NCI-H1436 (cell line): ENCODE measurements at places on chromosomes 1 and 21.

DNA sequence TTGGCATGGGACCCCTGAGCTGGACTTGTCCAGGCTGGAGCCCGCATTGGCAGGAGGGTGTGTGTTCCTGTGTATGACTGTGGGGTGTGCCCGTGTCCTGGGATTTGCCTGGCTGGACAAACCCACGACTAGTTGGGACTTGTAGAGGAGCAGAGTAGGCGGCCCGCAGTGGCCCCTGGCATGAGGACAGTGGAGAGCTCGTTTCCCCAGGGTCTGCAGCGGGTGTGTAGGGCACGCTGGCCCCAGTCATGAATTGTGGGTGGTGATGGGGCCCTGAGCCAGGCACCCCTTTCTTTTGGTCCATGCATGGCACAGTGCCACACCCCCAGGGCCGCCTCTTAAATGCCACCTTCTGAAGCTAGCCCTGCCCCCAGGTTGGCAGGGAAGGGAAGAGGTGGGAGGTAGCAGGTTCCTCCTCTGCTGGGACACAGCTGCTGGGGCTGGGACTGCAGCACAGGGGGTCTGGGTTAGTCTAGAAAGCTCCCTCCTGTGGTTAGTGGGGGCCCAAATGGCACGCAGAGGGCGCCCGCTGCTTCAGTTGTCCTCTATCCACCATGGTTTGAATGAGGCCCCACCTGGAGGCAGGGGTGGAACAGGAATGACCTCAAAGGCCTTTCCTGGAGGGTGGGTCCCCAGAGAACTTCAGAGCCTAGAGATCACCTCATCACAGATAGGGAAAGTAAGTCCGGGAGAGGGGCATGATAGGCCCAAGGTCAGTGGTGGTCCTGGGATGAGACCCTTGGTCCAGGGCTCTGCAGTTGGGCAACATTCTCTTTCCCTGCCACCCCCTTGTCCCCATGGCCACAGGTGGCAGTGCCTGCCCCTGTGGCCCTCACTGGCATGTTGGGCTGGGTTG is 4.1 kb downstream of the CROCC start:
- DNase-seq: no peak

DNA sequence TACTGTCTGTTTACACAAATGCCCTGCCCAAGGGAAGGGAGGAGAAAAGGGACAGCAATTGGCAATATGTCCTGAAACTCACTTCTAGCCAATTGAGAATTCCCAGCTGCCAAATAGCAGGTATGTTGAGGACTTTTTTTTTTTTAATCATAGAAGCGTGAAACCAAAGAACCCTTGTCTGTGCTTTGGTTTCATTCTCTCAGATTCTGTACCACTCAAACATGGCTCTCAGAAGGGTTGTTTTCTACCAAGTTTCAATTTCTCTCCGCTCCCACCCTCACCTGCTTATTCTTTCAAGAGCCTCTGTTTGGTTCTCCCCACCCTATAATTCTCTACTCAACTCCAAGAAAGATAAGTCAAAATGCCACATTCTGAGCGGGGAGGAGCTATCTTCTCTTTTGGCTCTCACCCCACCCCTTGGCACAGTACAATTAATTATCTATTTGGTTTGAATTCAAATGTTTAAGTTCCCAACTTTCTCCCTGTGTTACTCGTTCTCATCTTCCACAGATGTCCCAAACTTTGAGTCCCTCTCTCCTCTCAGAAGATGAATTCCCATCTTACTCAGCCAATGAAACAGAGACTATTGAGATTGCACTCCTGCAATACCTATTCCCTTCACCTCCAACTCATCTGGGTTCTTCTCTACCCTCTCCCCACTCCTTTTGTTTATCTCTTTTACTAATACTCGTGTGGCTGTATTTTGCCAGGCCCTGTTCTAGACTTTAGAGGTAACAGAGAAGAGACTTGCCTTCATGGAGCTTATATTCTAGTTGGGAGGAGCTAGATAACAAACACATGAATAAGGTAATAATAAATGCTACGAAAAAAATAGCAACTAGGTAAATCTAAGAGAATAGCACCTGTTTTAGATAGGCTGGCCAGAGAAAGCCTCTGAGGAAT is 3.9 kb upstream of the TP53BP2 start:
- no peak for DNase-seq

DNA sequence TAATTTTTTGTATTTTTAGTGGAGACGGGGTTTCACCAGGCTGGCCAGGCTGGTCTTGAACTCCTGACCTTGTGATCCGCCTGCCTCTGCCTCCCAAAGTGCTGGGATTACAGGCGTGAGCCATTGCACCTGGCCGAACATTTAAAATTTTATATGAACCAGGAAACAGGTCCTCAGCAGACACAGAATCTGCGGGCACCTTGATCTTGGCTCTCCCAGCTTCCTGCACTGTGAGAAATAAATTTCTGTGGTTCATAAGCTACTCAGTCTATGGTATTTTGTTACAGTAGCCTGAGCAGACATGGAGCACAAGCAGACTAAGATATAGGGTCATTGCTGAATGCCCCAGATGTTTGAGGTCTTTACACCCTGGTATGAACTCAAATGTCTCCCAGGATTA is 23.6 kb upstream of the CTH start:
- no peak for DNase-seq

DNA sequence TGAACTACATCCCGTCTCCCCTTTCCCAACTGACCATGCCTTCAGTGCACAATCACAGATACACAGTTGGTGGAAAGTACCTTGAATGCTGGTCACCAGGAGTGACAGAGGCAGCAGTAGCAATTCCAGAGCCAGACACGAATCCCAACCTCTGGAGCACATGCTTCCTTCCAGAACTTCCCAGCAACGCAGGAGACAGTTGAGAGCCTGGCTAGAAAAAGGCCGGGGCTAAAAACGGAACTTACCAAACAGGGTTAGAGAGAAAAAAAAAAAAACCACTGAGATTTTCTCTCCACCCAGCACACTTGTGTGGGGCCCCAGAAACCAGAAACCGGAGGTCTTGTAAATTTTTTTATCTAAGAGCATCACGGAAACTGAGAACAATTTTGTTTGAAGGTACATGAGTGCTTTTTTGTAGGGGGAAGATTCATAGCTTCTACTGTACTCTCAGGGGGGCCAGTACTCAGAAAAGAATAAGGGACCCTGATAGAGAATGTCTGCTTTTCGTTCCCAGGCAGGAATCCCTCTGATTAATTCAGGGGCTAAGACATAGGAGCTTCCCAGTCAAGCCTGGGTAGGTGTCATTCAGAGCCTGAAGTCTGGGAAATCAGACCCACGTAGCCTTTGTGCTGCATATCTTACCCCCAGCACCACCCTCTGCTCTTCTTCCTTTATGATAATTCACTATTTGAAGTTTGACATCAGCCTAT is at the start of gene CD48:
Gene CD48, minus strand, starts transcription at position 221 of the 710 bp plus-strand sequence. Its CDS starts 59 bp downstream, at position 162.
- DNase-seq: no peak

GRCh38 chr1:101308935-101309333 is 72.1 kb downstream of the S1PR1 start:
- no peak for DNase-seq

- no peak for DNase-seq
Observed at GRCh38 chr21:36193200-36193599, 36.6 kb downstream of the DOP1B start.

- no peak for DNase-seq
Observed at GRCh38 chr1:45629035-45629434, 5.2 kb upstream of the CCDC17 start.

GRCh38 chr1:59198564-59198963 is 98.3 kb upstream of the FGGY start:
- no peak for DNase-seq

- DNase-seq: no peak
Observed at GRCh38 chr1:155649676-155650075, 38.9 kb downstream of the YY1AP1 start.

DNA sequence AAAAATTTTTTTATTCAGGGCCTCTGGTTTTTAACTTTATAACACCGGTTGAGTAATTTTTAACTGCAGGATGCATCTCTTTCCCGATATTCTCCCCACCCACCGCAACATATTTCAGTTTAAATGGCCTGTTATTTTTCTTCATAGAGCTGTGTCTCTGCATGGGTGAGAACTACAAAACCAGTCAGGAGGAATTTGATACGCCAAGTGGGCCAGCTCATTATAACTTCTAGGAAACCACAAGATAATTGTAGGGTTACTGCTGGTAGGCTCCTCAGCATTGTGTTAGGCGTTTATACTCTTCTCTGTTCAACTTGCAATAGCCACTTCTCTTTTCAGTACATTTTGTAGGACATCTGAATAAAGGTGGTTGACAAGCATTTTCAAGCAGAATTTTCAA is 169.7 kb downstream of the PBX1 start:
- DNase-seq: peak; percentile 39

- no peak for DNase-seq
Observed at GRCh38 chr1:210024996-210025395, 87.0 kb downstream of the SYT14 start.

DNA sequence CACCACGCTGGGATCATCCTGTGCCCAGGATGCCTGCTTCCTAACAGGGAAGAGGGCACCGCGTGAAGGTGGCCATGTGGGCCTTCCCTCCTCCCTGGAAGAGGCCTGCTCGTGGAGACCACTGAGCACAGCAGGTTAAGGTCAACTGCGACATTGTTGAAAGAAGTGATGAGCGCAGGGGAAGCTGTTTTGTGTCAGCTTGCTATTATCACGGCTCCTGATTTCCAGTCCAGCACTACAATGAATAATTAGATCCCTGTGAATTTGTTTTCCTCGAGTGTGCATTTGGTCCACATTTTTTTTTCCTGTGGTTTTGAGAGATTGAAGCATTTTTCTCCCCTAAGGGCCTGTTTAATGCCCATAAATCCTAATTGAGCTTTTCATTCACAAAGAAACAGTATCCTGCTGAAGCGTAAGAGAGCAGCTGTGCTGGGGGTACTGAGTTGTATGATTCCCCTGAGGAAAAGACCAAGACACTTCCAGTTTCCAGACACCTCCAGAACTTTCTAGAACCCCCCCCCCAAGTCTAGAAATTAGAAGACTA is 204.9 kb downstream of the KCNJ6 start:
- DNase-seq: no peak

DNA sequence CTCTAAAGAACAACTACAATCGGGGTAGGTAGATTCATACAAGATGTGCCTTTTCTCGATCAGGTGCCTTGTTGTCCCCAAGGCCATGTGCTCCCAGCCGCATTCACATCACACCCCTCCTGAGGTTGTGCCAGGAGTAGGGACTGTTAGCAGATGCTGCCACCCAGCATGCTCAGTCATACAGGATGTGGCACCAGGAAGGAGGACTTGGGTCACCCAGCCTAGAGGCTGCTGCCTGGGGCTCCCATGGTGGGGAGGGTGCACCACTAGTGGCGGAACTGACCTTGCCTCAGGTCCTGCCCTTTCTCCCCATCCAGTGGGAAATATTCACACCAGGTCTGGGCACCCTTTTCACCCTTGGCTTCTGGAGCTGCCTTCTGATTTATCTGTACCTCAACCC is 8.3 kb downstream of the TEX35 start:
- no peak for DNase-seq

DNA sequence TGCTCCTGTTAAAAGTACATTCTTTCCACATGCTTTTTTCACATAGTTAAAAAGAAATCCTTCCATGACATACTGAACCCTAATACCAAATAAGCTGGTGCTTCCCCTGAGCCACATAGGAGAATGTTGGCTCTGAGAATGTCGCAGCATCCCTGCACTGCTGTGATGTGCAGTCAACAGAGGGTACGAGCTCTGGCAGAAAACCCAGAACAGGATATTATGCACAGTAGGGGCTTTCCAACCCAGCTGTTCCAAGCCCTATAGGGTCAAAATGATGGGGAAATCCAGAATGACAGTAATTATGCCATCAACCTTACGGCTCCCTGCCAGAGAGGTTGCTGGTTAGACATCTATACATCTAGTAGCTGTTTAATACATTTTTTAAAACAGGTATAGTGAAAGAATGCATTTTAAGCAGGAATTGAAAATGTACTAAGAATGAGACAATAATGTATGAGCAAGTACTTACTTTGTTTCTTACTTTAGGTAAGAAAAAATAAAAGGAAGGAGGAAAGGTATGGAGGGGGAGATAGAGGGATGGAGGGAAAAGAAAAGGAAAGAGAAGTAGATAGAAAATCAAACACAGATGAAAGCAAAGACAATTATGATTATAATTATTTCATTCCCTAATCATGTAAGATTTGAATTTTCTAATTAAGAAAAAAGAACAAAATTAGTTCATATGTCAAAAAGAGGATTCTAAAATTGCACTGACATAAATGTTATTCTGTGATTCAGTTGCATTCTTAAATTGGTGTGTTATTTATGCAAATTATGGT is 126.0 kb downstream of the NR5A2 start:
- no peak for DNase-seq
